ENCODE measurements at places on chromosomes 4 and X.

DNA sequence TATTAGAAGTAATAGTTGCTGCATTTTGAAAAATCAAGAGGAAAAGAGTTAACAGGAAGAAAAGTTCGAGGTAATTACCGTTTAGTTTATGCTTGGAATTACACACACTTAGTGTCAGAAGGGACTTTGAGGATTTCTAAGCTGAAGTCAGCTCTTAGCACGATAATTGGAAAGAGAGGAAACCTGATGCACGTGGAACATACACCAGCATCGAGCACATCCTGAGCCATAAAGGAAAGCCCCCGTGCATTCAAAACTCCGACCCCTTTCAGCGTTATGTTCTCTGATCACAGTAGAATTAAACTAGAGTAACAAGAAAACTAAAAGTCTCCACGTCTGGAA is 400 bp upstream of the PAQR3 start:
- no peak for DNase-seq

- DNase-seq = no peak
Observed at GRCh38 chr4:121053601-121054143, 18.7 kb downstream of the NDNF start.

DNA sequence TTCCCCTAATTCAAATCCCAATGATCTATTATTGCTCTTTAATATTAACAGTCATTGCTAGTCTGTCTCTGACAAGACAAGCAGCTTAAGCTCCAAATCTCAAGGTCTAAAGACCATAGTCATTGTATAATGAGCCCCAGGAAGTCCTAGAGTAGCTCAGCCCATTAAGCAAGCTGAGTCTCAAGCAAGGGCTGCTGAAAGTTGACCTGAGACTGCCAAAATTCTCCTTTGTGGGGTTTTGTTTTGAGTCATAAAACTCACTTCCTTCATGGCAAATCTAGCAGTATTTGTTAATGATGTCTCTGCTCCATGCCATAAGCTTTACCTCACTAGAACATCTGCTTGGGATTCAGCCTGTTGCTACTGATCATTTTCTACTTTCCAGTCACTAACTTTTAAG is 313.2 kb downstream of the ANTXR2 start:
- DNase-seq = no peak

GRCh38 chr4:25180524-25181131 is 20.4 kb upstream of the SEPSECS start:
- no peak for DNase-seq

GRCh38 chr4:35771571-35771970 is 472.7 kb downstream of the ARAP2 start:
- DNase-seq = no peak

- DNase-seq = no peak
Observed at GRCh38 chrX:12145402-12145801, 7.1 kb downstream of the FRMPD4 start.
